Peyer's patch (tissue), 4 donors: ENCODE measurements at places on chromosomes 4 and X. TPM values are rescaled to one million over a fixed set of nuclear protein-coding genes. Genes with fewer than 3 reads are reported as not detected.

DNA sequence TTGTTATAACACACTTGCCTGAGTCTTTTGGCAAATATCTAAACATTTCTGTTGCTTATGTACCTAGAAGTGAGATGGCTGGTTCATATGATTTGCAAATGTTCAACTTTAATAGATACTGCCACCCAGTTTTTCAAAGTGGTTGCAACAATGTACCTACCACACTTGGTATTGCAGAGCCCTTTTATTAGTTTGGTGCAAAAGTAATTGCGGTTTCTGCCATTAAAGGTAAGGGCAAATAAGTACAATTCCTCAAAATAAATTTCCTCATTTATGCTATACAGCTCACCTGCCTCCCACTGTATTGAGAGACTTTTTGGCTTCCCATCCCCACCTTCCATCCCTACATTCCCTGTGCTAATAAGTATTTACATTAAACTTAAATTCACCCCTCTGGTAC, 47.7 kb upstream of the COL25A1 start:
- H3K4me1 ChIP-seq = no peaks in the 10 kb centered on the region
- DNase-seq = no peak
- no peaks in the 10 kb centered on the region for H3K27me3 ChIP-seq
- no peaks in the 10 kb centered on the region for H3K36me3 ChIP-seq
- H3K4me3 ChIP-seq = no peak overlapping the region

DNA sequence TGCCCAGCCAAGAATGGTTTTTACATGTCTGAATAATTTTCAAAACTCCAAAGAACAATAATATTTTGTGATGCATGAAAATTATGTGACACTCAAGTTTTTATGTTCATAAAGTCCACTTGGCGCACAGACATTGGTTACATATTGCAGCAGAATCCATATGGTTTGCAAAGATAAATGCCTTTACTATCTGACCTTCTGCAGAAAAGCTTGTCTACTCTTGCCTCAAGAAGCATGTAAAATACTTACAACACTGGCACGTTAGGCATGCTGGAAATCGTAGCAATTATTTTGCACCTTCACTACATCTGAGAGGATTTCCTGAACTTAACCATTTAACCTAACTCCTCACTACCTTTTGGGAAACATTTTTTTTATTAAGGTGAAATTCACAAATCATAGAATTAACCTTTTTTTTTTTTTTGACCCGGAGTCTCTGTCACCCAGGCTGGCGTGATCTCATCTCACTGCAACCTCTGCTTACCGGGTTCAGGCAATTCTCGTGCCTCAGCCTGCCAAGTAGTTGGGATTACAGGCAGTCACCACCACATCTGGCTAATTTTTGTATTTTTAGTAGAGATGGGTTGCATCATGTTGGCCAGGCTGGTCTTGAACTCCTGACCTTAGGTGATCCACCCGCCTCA, 3.5 kb upstream of the XG start:
- H3K36me3 ChIP-seq = no peaks in the 10 kb centered on the region
- no peaks in the 10 kb centered on the region for H3K4me1 ChIP-seq
- H3K27me3 ChIP-seq = no peaks in the 10 kb centered on the region
- no peak for DNase-seq

- DNase-seq = no peak
- H3K36me3 ChIP-seq = no peaks in the 10 kb centered on the region
- no peak overlapping the region for H3K4me3 ChIP-seq
- H3K27ac ChIP-seq = no peak overlapping the region
Observed at GRCh38 chrX:97446298-97446882, 562.7 kb downstream of the RPA4 start.

GRCh38 chr4:109315818-109316217, 13.4 kb upstream of the COL25A1 start:
- no peaks in the 10 kb centered on the region for H3K4me1 ChIP-seq
- H3K4me3 ChIP-seq = no peak overlapping the region
- H3K27me3 ChIP-seq = no peaks in the 10 kb centered on the region
- no peaks in the 10 kb centered on the region for H3K36me3 ChIP-seq

GRCh38 chr4:112109360-112110058, 35.7 kb upstream of the FAM241A start:
- no peaks in the 10 kb centered on the region for H3K27me3 ChIP-seq
- DNase-seq = no peak
- no peaks in the 10 kb centered on the region for H3K36me3 ChIP-seq
- H3K4me3 ChIP-seq = no peak overlapping the region

DNA sequence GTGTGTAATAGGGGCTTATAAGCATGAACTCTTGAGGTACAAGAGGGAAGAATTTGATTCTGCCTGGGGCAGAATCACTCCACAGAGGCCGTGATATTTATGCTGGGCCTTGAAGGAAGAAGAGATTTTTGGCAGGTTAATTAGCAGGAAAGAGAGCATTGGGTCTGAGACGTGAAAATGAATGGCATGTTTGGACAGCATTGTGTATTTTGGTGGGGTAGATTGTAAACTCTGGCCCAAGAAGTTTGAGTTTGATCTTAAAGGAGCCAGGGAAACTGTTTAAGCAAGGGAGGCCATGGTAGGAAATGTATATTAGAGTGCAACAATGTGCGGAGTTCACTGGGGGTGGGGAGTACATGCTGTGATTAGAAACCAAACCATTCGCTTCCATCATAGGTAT, 62.4 kb downstream of the NPNT start:
- peaks cover 4% of the 10 kb centered on the region for H3K36me3 ChIP-seq
- H3K4me3 ChIP-seq = no peak overlapping the region
- no peak for DNase-seq
- no peaks in the 10 kb centered on the region for H3K27me3 ChIP-seq

DNA sequence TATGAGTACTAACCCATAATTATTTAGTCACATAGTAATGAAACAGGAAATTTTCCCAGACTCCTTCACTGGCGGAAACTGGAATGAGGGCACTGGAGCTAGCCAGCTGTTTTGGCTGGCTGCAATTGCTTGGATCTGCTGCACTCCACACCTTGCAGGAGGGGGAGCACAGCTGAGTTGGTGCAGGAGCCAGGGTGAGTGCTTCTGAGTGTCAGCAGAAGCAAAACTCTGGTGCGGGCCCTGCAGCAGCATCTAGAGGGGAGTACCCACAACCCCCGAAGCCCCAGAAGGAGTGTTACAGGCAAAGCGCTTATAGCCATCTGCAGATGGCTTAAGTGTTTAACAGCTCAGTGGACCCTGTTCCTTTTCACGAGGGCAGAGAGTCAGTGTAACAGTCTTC, 96.1 kb downstream of the RPA4 start:
- H3K27ac ChIP-seq = no peak overlapping the region
- no peaks in the 10 kb centered on the region for H3K27me3 ChIP-seq
- H3K4me3 ChIP-seq = no peak overlapping the region
- DNase-seq = no peak
- no peaks in the 10 kb centered on the region for H3K36me3 ChIP-seq

- no peaks in the 10 kb centered on the region for H3K27me3 ChIP-seq
- no peaks in the 10 kb centered on the region for H3K4me1 ChIP-seq
- no peaks in the 10 kb centered on the region for H3K36me3 ChIP-seq
Observed at GRCh38 chr4:91302120-91302519, 1001.6 kb upstream of the GRID2 start.

- no peak overlapping the region for H3K27ac ChIP-seq
- no peak for DNase-seq
- no peaks in the 10 kb centered on the region for H3K36me3 ChIP-seq
- no peak overlapping the region for H3K4me3 ChIP-seq
- no peaks in the 10 kb centered on the region for H3K27me3 ChIP-seq
Observed at GRCh38 chrX:138939038-138939437, 227.5 kb upstream of the FGF13 start.

- H3K4me3 ChIP-seq = no peak overlapping the region
- DNase-seq = no peak
- H3K4me1 ChIP-seq = no peaks in the 10 kb centered on the region
- H3K27me3 ChIP-seq = no peaks in the 10 kb centered on the region
- H3K27ac ChIP-seq = no peak overlapping the region
Observed at GRCh38 chr4:189002475-189002874, 863.2 kb downstream of the TRIML1 start.

GRCh38 chr4:145061318-145061920, 36.6 kb downstream of the ANAPC10 start:
- no peaks in the 10 kb centered on the region for H3K36me3 ChIP-seq
- H3K27ac ChIP-seq = no peak overlapping the region
- H3K4me3 ChIP-seq = no peak overlapping the region
- no peaks in the 10 kb centered on the region for H3K4me1 ChIP-seq
- no peak for DNase-seq

DNA sequence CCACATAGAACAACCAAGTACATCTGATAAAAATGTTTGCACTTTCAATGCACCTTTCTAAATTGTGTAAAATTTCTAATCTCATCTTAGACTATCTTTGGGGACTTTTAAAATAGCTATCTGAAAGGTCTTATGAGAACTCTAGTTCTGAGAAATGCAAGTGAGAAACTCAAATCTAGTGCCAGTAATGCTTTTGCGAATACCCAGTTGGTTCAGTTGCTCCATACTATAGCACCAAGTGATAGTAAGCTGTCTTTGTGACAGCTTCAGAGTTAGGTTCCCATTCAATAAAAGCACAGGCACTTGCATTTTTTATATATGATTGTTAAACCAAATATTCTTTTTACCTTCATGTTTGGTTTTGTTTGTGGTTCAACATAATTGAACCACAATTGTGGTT, 4.5 kb upstream of the ITM2A start:
- no peaks in the 10 kb centered on the region for H3K4me1 ChIP-seq
- no peak for DNase-seq
- H3K4me3 ChIP-seq = no peak overlapping the region

- no peak for DNase-seq
- no peak overlapping the region for H3K4me3 ChIP-seq
- H3K27ac ChIP-seq = no peak overlapping the region
- no peaks in the 10 kb centered on the region for H3K27me3 ChIP-seq
- no peaks in the 10 kb centered on the region for H3K4me1 ChIP-seq
Observed at GRCh38 chr4:129917651-129918050, 821.7 kb downstream of the C4orf33 start.

DNA sequence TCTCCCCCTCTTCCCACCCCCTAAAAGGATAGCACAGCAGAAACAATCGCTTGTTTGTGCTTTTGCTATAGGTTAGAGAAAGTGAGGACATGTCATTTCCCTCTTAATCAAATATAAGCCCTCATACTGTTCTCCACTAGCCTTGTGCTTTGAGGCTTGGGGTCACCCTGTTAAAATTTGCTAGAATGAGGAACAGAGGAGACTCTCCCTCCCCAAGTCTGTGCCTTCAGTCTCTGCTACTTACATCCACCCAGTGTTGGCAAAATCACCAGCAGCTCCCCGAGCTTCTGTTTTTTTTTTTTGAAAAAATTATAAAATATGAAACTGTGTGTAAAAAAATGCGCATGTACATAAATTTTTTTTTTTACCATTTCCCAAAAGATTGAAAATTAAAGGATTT, 19.3 kb downstream of the KLF3 start:
- H3K27ac ChIP-seq = no peak overlapping the region
- H3K36me3 ChIP-seq = peaks cover 44% of the 10 kb centered on the region
- H3K27me3 ChIP-seq = no peaks in the 10 kb centered on the region
- no peak overlapping the region for H3K4me3 ChIP-seq
- H3K4me1 ChIP-seq = peaks cover 27% of the 10 kb centered on the region

- no peaks in the 10 kb centered on the region for H3K4me1 ChIP-seq
- DNase-seq = no peak
- H3K4me3 ChIP-seq = no peak overlapping the region
- H3K27me3 ChIP-seq = no peaks in the 10 kb centered on the region
Observed at GRCh38 chrX:110418316-110419235, 59.9 kb downstream of the RTL9 start.

DNA sequence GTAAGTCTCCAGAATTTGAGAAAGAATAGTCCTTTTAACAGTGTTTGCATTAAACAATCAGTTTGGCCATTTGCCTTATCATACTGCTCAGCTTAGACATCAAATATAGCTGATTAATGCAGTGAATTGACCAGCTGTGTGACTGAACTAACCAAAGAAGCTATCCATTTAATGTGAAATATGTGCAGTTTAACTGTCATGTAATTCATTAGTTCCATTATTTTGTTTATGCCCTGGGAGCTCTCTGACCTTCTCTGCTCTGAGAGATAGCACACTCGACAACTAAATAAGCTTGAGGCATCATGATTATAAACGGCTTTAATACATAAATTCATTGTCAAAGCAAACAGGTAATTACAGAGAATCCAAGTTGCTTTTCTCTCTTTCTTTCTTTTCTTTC, 324.3 kb upstream of the PCDH7 start:
- no peaks in the 10 kb centered on the region for H3K4me1 ChIP-seq
- no peaks in the 10 kb centered on the region for H3K36me3 ChIP-seq
- no peaks in the 10 kb centered on the region for H3K27me3 ChIP-seq
- H3K4me3 ChIP-seq = no peak overlapping the region
- no peak overlapping the region for H3K27ac ChIP-seq
- no peak for DNase-seq

DNA sequence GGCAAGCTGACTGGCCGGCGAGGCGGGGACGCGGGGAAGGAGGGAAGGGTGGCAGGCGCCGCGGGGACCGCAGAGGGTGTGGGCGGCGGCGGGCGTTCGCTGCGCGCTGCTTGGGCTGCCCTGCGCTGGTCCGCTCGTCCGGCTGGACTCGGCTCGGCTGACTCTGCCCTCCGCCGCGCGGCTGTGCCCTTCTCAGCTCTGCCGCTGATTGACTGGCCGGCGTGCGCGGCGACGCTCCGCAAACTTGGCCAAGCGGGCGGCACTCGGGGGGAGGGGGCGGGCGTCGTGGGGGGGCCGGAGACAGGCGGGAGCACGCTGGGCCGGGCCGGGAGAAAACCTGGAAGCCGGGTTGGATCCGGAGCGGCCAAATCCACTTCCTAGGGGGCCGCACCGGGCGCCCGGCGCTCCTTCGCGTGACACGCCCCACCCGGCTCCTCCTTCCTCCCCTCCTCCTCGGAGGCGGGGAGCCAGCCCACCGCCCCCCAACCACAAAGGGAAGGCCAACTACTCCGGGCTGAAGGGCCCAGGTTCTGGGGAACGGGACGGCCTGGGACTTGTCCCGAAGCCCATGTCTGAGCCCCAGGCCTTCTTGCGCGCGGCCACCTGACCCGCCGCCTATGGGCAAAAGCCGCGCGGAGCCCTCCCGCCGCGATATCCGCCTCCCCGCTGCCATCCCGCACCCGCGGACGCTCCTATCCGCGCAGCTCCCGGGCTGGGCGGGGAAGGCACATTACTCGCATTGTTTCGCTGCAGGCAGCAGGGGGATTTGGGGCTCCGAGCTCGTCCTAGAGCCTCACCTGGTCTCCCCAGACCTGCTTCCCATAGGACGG, at the start of gene GPC4:
GPC4 (minus strand) TSS at position 214 of the 830 bp plus-strand sequence. CDS start 524 bp downstream, outside the sequence.
- peak within 1 kb of the TSS; percentile 24 for H3K4me3 ChIP-seq
- H3K27ac ChIP-seq = peak within 1 kb of the TSS; percentile 73
- DNase-seq = peak; percentile 65
- H3K36me3 ChIP-seq = no peaks in the 10 kb centered on the region

The DCAF8L2 gene
- total RNA-seq = not detected

The TCEAL9 gene
- total RNA-seq = 11.7 TPM

The CHST7 gene
- total RNA-seq = 3.3 TPM

The FAM133A gene
- not detected for total RNA-seq

The MCUB gene
- total RNA-seq = 22.3 TPM

The COL25A1 gene
- 2.5 TPM for total RNA-seq

The CT45A1 gene
- not detected for total RNA-seq

The BRS3 gene
- total RNA-seq = not detected

The MAML3 gene
- total RNA-seq = 24.9 TPM
